ENCODE measurements at places on chromosomes 3 and 15. TPM values are rescaled to one million over a fixed set of nuclear protein-coding genes. Genes with fewer than 3 reads are reported as not detected.

The PLSCR4 gene
- 2.7 TPM for total RNA-seq

The CYP8B1 gene
- total RNA-seq, result not detected

The VILL gene
- 1.0 TPM for total RNA-seq

The CCDC9B gene
- total RNA-seq, result 26.0 TPM

The CELSR3 gene
- 3.8 TPM for total RNA-seq

The IL17RB gene
- not detected for total RNA-seq

GRCh38 chr3:139555249-139555648 is 15.7 kb upstream of the RBP1 start:
- DNase-seq, result no peak

DNA sequence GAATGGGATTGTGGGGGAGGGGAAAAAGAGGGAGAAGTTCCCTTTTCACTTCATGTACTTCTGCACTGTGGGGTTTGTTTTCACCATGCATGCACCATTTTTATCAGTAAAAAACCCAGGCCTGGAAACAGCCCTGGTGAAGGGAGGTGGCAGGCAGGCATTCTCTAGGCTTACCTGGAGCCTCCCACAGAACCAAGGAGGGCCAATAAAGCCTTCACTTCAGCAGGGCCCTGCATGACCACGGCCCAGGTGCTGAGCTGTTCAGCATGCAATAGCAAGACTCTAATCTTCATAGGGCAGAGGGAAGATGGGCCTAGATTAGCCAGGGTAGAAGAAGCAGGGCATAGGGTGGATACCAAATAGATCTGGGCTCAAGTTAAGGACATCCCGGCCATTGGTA is 49.6 kb downstream of the SCN5A start:
- DNase-seq, result no peak

- DNase-seq, result peak; percentile 18
Observed at GRCh38 chr15:82943176-82943575, 9.3 kb downstream of the HOMER2 start.

- peak; percentile 13 for DNase-seq
Observed at GRCh38 chr15:91186904-91187656, 87.0 kb downstream of the SV2B start.

DNA sequence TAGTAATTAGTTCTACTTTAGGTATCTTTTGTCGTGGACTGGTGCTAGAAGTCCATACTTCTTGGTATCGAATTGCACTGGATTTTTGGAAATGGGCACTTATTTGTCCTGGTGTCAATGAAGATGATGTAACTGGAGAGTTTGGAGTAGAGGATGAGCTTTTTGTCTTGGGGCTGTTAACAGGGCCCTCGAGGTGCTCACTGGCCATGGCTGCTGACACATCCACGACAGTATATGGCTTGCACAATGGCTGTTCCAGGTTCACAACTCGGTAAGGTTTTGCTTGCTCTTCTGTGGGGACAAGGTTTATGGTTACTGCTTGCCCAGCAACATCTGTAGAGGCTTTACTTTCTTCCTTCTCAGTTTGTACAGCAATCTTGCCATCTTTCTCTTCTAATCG is 109.4 kb upstream of the TSPAN3 start:
- DNase-seq, result no peak

- no peak for DNase-seq
Observed at GRCh38 chr3:23219552-23219951, 16.4 kb downstream of the UBE2E2 start.

GRCh38 chr3:64257100-64257755 is 32.0 kb upstream of the PRICKLE2 start:
- no peak for DNase-seq

GRCh38 chr3:113927556-113927955 is 20.3 kb upstream of the ZDHHC23 start:
- no peak for DNase-seq

- DNase-seq, result no peak
Observed at GRCh38 chr3:129052675-129053074, 7.9 kb upstream of the GP9 start.

- DNase-seq, result peak; percentile 34
Observed at GRCh38 chr3:12679468-12679867, 15.6 kb upstream of the RAF1 start.

- DNase-seq, result no peak
Observed at GRCh38 chr3:154829929-154830328, 250.2 kb upstream of the MME start.

DNA sequence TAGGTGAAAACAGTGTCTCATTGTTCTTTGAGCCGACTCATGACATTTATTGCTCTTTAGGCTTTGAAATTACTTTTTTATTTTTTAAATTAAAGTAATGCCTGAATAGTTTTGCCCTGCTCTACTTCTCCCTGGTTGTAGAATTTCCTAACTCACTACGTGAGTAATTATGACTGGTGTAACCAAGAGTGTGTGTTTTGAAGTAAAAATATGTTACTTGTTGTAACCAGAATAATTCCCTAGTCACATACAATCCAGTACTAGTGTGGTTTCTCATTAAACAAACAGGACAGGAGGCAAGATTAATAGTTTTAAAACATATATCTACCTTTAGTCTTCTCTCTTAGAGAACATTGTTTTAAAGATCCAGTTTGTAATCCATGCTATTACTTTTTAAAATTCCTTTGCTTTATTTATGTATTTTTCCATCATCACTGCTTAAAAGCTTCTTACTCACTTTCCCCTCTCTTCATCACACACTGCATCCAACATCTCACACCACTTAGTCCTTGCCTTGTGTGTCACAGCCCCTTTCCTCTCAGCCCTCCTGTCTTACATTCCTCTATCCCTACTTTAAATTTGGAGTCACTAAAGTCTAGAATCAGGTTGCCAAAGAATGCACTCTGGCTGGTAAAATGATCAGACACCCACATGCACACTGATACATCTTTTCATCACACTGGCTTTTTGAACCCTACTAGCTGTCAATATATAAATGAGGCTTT is 219.7 kb downstream of the WNT5A start:
- no peak for DNase-seq

- DNase-seq, result no peak
Observed at GRCh38 chr3:123319760-123320159, 118.0 kb downstream of the SEC22A start.

GRCh38 chr3:150925751-150926201 is 20.5 kb upstream of the MINDY4B start:
- peak; percentile 43 for DNase-seq

DNA sequence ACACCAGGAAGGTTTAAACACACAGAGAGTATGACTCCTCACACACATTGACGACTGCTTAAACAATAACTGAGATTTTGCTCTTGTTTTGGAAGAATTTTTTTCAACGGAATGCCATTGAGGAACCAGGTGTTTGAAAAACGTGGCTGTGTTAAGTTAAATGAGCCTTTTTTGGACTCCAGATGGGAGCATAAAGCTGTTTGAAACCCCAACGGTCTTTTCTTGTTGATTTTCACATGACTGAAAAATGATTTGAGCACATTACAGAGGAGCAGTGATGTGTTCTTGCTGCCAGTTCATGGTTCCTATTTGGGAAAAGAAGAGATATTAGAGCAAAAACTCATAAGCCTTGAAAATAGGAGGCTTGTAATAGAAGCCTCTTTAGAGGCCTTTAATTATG is 97.8 kb upstream of the SELENOK start:
- no peak for DNase-seq

All from HT1080 (cell line).